ENCODE measurements at places on chromosomes 5 and 9. TPM values are rescaled to one million over a fixed set of nuclear protein-coding genes. Genes with fewer than 3 reads are reported as not detected.

DNA sequence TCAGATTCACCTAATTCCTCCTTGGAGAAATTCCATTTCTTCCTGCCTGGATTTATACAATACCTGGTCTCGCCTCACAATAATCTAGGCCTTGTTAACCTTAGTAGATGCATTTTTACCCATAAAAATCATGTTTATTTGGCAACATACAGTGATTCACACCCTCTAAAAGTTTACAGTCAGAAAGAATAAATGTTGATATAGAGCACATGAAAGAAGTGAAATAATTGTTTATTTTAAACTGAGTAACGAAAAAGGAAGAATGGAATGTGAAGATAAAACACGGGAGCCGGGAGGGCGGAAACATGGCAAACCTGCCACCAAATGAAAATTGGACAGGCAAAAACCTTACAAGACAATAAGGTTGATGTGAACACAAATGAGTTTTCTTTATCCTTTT is 28.9 kb upstream of the KCNN2 start:
- no peaks in the 10 kb centered on the region for H3K36me3 ChIP-seq
- H3K27me3 ChIP-seq: no peaks in the 10 kb centered on the region
- DNase-seq: no peak
- no peak overlapping the region for H3K4me3 ChIP-seq
- H3K4me1 ChIP-seq: no peaks in the 10 kb centered on the region
- H3K27ac ChIP-seq: no peak overlapping the region

DNA sequence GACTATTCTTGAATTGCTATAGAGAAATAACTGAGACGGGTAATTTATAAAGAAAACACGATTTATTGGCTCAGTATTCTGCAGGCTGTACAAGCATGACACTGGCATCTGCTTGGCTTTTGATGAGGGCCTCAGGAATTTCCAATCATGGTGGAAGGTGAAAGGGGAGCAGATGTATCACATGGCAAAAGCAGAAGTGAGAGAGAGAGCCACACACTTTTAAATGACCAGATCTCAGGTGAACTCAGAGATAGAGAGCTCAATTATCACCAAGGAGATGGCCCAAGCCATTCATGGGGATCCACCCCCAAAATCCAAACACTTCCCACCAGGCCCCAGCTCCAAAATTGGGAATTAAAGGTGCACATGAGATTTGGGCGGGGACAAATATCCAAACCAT is 15.3 kb downstream of the GABRA1 start:
- no peak for DNase-seq
- H3K4me3 ChIP-seq: no peak overlapping the region
- H3K4me1 ChIP-seq: no peaks in the 10 kb centered on the region

The PGGT1B gene
- total RNA-seq: 51.1 TPM

DNA sequence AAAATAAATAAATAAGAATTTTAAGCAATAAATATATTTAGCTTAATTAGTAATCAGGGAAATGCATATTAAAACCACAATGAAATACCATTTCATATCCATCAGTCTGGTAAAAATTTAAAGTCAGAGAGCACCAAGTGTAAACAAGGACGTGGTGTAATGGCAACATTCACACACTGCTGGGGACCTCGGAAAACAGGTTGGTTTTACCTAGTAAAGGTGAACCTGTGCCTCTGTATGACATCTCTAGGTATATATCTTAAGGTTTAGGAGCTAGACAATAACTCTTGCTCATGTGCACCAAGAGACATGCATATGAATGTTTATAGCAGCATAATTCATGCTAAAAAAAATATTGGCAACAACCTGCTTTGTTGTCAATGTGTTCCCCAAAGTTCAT is 29.7 kb downstream of the FNBP1 start:
- H3K27ac ChIP-seq: no peak overlapping the region
- no peaks in the 10 kb centered on the region for H3K27me3 ChIP-seq
- H3K36me3 ChIP-seq: no peaks in the 10 kb centered on the region
- no peak overlapping the region for H3K4me3 ChIP-seq
- H3K4me1 ChIP-seq: peaks cover 2% of the 10 kb centered on the region

Measured in kidney (tissue), 22 donors.